ENCODE measurements at places on chromosomes 7 and 10. TPM values are rescaled to one million over a fixed set of nuclear protein-coding genes. Genes with fewer than 3 reads are reported as not detected.

Gene HACD1
- 142 TPM for total RNA-seq

Gene UBE2D1
- total RNA-seq: 7.2 TPM

Gene CYP3A4
- total RNA-seq: not detected

Gene TMEM273
- 2.9 TPM for total RNA-seq

Gene CLCN1
- not detected for total RNA-seq

Gene ADAP1
- total RNA-seq: 169 TPM

Gene GBX1
- not detected for total RNA-seq

Gene EPO
- not detected for total RNA-seq

Gene MALRD1
- total RNA-seq: 0.58 TPM

Gene SLC26A3
- total RNA-seq: 2.0 TPM

Gene TMEM176B
- 93.6 TPM for total RNA-seq

Gene LEP
- total RNA-seq: not detected

Gene OR6B1
- not detected for total RNA-seq

Gene AKR1C8
- not detected for total RNA-seq

Gene ACBD5
- 11.7 TPM for total RNA-seq

Gene TEX47
- not detected for total RNA-seq

Gene CALHM1
- not detected for total RNA-seq

Gene GSAP
- 52.1 TPM for total RNA-seq

Gene CALHM3
- total RNA-seq: not detected

Gene FKBP6
- total RNA-seq: not detected

Gene IFT22
- total RNA-seq: 13.4 TPM

Gene SYT15B
- total RNA-seq: not detected

Gene SLC35G1
- total RNA-seq: 5.0 TPM

Gene SRGN
- 43.8 TPM for total RNA-seq

Gene SEMA3E
- total RNA-seq: 6.1 TPM

Gene PRLHR
- not detected for total RNA-seq

Gene C10orf95
- not detected for total RNA-seq

Gene BLNK
- total RNA-seq: 1.3 TPM

Gene HIPK2
- 9.3 TPM for total RNA-seq

Gene C10orf143
- 1.5 TPM for total RNA-seq

Gene SPDYE16
- total RNA-seq: not detected

Gene PDE1C
- total RNA-seq: 7.6 TPM

Gene TCF7L2
- 89.2 TPM for total RNA-seq

Gene NEUROD6
- total RNA-seq: not detected

Gene MSS51
- total RNA-seq: 2.5 TPM

Gene PKD1L1
- 0.14 TPM for total RNA-seq

Gene IFIT1B
- not detected for total RNA-seq

Gene MYH16
- not detected for total RNA-seq

Gene TAS2R41
- not detected for total RNA-seq

Gene ALOX5
- 5.1 TPM for total RNA-seq

Gene AGFG2
- 154 TPM for total RNA-seq
